Heart left ventricle (tissue), 16 donors: ENCODE measurements at places on chromosomes 2 and 18. TPM values are rescaled to one million over a fixed set of nuclear protein-coding genes. Genes with fewer than 3 reads are reported as not detected.
A peak's percentile ranks its signal among the peaks of the same experiment; 100 is the strongest.

DNA sequence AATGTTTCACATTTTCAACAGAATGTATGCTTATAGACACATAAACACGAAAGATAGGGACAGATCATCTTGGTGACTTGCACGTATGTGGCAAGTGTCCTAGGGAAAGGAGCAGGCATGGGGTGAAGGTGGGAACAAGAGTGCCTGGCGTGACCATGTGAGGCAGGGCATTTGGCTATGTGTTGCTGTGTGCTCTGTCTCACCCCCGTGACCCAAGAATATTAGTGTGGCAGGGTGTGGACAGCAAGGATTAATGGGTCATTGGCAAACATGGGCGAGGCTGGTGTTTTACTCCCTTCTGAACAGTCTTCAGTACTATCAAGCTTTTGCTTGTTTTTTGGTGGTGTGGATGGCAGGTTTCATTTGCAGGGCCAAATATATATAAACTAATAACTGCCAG is 1.3 kb upstream of the VWA3B start:
- H3K4me1 ChIP-seq: no peaks in the 10 kb centered on the region
- no peak for DNase-seq
- H3K4me3 ChIP-seq: no peak overlapping the region

- H3K27ac ChIP-seq: no peak overlapping the region
- peaks cover 20% of the 10 kb centered on the region for H3K36me3 ChIP-seq
These were observed 30.0 kb downstream of the RNF125 start for GRCh38 chr18:32048507-32049091.

DNA sequence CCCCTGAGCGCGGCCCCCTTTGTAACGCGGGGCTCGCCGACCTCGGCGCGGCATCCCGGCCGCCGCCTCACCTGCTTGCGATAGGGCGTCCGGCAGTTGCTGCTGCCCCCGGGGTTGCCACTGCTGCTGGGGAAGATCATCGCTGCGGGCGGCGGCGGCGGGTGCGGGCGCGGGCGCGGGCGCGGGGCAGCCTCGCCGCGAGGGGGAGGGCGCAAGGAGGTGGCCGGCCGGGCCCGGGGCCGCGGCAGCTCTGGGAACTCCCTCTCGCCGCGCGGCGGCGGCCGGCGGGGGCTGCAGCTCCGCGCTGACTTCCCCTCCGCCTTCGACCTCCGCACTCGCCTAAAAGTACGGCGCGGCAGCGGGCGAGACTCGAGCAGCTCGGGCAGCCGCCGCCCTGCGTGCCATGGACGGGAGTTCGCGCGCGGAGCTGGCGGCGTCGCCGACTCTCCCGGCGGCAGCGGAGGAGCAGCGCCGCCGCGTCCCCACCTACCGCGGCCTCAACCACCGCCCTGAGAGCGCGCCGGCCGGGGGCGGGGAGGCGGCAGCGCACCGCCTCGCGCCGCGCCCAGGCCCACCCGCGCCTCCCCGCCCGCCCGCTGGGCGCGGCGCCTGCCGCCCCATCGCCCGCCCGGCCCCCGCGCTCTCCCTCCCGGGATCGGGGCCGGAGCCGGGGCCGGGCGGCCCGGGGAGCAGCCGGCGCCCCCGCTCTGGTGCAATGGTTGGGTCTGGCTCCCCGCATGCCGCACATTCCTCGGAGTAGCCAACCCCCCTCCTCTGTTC is 86.0 kb downstream of the RBMS1 start:
- H3K36me3 ChIP-seq: no peaks in the 10 kb centered on the region
- peak overlapping the region; percentile 89 for H3K27ac ChIP-seq
- peak; percentile 74 for DNase-seq
- H3K4me3 ChIP-seq: peak overlapping the region; percentile 86
- H3K27me3 ChIP-seq: no peaks in the 10 kb centered on the region

GRCh38 chr2:205280596-205281236 is 401.6 kb upstream of the NRP2 start:
- no peaks in the 10 kb centered on the region for H3K36me3 ChIP-seq
- no peaks in the 10 kb centered on the region for H3K27me3 ChIP-seq
- no peaks in the 10 kb centered on the region for H3K4me1 ChIP-seq
- no peak for DNase-seq
- H3K27ac ChIP-seq: no peak overlapping the region
- H3K4me3 ChIP-seq: no peak overlapping the region

The FHL2 gene
- 669 TPM for polyA plus RNA-seq

DNA sequence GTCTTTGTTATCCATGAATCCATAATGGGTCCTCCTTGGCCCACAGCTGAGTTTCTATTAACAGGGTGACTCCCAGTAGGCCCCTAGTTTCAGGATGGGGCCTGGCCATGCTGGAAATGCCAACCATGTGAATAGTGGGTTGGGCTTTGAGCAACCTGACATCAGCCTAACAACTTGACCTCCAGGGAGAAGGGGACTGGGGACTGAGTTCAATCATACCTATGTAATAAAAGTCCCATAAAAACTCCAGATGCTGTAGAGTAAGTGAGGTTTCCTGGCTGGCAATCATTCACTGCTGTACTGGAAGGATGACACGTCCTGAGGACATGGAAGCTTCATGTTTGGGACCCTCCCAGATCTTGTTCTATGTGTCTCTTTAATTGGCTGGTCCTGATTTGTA is 7.9 kb downstream of the REV1 start:
- H3K4me3 ChIP-seq: no peak overlapping the region
- H3K27me3 ChIP-seq: no peaks in the 10 kb centered on the region
- peaks cover 9% of the 10 kb centered on the region for H3K4me1 ChIP-seq
- H3K36me3 ChIP-seq: no peaks in the 10 kb centered on the region
- peak; percentile 25 for DNase-seq
